ENCODE measurements at places on chromosomes 6 and 20.
A peak's percentile ranks its signal among the peaks of the same experiment; 100 is the strongest.

GRCh38 chr6:11668455-11668854 is 110.1 kb downstream of the ADTRP start:
- no peak for DNase-seq

GRCh38 chr6:17393892-17394631 is 667 bp downstream of the CAP2 start:
- DNase-seq = peak; percentile 57

GRCh38 chr6:50795574-50795973 is 23.1 kb upstream of the TFAP2B start:
- DNase-seq = no peak

DNA sequence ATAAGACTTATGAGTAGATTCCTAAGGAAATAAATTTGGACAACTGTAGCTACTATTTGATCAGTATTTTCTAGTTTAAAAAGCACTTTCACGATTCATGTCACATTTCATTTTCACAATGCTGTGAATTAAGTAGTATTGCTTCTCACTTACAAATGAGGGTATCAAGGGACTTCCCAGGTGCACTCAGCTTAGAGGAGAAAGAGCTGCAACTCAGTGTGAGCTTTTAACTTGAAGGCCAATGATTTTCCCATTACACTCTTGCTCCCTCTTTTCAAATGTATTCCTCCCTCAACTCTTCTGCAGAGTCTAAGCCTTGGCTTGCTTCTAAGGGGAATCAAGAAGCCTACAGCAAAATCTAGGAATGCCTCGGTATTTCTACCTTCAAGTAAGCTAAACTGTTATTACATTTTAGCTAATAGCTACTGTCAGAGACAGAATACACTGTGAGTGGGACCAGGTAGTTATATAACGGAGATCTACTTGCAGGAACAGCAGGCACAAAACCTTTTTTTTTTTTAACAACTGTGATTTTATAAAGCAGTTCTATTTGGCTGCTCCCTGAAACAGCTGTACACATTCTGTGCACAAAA is 339.0 kb downstream of the SYNE1 start:
- DNase-seq = no peak

DNA sequence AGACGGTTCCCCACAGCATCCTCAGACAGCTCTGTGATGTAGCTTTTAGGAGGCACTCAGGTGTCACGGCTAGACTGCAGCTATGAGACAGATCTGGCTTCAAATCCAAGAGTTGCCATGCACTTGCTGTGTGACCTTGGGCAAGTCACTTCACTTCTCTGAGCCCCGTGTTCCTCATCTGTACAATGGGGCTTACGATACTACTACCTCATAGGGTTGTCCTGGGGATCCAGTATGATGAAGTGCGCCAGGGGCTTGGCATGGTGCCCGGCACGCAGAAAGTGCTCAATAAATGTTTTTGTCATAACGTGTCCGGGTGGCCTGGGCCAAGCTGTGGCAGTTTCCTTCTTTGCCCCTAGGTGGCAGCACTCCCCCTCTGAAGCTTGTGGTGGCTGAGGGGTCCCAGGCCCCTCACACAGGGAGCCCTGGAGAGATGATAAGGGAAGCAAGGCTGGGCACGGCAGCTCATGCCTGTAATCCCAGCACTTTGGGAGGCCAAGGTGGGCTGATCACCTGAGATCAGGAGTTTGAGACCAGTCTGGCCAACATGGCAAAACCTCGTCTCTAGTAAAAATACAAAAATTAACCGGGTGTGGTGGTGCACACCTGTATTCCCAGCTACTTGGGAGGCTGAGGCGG is 19.1 kb upstream of the CHMP4B start:
- DNase-seq = no peak

- peak; percentile 21 for DNase-seq
Observed at GRCh38 chr6:154683756-154684523, 49.3 kb upstream of the SCAF8 start.

GRCh38 chr6:130783416-130784107 is 43.6 kb upstream of the SMLR1 start:
- no peak for DNase-seq

- no peak for DNase-seq
Observed at GRCh38 chr6:149045404-149045803, 272.1 kb upstream of the TAB2 start.

DNA sequence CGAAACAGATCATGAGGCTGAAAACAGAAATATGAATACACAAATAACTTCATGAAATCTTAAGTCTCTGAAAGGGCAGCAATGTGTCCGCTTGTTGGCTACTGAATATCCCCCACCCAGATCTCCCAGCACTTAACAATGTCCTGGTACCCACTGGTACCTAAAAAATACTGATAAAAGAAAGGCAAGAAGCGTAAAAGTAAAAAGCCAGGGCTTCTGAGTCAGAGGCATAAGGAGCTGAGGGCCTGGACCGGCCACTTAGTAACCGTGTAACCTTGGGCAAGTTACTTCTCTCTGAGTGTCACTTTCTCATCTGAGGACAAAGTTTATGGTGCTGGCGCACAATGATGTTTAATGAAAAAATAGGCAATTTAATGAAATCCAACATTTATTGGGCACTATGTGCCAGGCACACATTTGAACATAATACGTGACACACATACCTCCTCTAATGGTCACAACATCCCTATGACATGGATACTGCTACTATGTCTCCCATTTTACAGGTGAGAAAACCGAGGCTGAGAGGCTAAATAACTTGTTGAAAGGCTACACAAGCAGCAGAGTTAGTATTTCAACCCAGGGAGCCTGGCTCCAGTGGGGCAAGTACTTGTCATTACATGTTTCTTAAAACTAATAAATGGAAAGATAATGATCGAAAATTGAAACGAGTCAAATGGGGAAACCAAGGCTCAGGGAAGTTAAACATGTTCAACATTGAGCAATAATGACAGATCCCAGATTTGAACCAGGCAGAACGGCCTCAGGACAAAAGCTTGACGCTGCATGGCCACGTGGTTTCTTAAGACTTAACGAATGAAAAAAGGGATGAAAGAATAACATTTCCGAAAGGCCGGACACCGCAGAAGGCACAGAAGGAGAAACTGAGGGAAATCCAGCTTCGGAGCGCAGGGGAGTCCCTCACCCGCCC is 828 bp downstream of the TP53RK start:
- DNase-seq = no peak

DNA sequence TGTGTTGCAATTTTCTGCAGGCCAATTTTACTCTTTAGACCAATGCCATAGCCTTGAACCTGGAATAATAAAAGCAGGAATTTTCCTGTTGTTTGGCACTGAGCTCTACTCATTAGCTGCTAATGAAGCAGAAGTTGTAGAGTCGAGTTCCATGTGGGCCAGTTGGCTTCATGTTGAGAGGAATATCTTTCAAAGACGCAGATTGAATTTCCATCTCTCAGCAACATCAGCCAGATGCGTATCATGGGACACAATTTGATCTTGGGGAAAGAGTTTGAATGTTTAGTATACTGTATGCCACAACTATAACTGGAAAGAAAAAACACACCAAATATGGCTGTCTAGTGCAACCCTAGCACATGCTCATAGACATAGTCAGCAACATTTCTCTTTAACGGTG is 259.6 kb downstream of the BCKDHB start:
- DNase-seq = no peak

DNA sequence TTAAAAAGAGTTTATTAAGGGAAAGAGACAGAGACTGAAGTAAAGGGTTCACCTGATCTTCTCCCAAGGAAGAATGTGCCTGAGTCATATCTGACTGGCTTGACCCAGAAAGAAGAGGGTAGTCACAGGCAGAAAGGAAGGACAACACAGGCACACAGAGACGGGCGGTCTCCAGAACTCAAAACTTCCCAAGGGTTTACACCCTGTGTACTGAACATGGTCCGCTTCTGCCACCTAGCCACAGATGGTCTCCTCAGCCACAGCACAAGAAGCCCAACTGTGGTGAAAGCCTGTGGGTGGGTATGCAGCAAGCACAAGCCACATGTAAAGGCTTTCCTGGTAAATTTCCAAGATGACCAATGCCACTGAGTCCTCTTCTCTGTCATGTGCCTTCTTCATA is 17.2 kb downstream of the UNC5CL start:
- DNase-seq = peak; percentile 27

GRCh38 chr6:159103396-159104162 is 58.8 kb upstream of the TAGAP start:
- no peak for DNase-seq

DNA sequence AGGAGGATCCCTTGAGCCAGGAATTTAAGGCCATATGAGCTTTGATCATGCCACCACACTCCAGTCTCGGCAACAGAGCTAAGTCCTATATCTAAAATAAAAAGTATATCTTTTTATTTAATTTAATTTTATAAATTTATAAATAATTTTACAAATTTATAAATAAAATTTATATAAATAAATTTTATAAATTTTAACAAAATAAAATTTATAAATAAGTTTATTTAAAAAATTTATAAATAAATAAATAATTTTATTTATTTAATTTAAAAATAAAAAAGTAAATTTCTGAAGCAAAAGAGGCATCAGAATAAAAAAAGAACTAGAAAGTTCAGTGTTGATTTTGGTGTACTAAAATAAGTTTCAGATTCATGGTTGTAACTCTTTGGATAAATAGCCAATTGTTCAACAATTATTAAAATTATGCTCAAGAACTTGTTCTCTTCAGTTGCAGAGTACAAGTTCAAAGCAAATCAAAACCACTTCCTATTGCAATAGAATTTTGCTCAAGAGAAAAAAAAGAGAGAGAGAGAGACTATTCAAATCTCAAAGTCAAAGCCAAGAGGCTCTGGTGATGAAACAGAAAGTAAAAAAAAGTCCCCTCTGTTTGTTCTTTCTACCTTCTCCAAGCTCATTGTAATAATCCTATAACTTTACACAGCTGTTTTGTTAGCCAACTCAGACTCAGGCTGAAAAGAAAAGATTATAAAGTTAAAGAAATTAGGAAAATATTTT is 547.5 kb upstream of the ADGRB3 start:
- DNase-seq = no peak

DNA sequence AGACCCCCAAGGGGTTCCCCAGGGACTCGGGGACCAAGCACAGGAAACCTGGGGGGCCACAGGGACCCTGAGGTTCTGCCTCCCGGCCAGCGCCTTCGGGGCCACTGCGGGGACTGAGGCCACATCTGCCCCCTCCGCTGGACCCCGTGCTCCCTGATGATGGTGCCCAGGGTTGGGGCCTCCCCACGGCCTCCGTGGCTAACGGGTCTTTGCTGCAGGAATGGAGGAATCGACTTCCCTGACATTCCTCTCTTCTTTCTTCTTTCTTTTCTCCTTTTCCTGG is 330.2 kb downstream of the TAF4 start:
- DNase-seq = no peak

- DNase-seq = no peak
Observed at GRCh38 chr6:169921217-169921616, 169.8 kb downstream of the ERMARD start.
